ENCODE measurements at places on chromosomes 3 and 15.

DNA sequence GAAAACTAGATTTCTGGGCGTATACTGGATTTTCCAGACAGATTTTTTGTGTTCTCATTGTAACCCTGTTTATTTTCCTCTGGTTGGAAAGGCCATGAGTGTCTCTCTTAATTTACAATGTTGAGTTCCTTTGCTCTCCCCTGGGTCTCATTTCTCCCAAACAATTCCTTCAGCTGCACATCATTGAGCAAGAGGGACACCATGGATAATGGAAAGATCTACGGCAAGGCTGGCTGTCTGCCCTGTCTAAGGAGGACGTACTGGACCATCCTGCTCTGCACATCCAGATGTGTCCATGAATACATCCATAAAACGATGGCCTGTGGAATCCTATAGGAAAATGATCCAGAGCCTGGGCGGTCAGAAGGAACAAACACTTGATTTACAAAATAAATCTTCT is 258.1 kb upstream of the MCTP2 start:
- DNase-seq = no peak

DNA sequence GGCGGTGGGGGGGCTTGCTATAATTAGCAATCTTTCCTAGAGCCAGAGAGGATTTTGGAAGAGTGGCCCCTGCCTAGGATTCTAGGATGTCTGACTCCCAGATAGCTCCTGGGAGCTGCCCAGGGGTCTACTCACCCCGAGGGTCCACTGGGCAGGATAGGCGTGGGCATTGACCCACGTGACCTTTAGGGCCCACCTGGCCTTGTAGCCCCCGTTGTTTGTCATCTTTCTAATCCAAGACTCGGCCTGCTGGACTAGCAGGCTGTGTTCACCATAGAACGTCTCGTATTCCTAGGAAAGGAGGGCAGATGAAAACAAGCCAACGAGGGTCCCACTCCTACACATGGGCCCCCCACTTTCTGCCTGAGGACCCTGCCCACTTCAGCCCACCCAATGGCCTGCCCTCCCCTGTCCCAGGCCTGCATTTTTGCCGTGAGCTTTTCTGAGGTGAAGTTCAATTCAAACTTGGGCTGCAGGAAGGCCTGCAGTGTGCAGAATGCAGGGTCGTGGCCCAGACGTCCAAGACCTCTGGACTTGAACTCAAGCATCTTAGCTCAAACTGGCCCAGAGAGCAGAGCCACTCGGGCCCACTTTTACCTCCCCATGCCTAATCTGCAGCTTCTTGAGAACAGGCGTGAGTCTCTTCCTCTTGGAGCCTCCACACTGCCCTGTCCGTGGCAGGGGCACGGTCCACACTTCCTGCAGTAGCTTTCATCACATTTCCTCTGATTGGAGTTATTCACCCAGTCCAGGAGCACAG is 41.5 kb downstream of the MUC4 start:
- DNase-seq = no peak

GRCh38 chr3:114213292-114213626 is 24.1 kb downstream of the ZNF80 start:
- no peak for DNase-seq

- DNase-seq = no peak
Measured at GRCh38 chr3:194723846-194724618, 38.3 kb downstream of the FAM43A start.

DNA sequence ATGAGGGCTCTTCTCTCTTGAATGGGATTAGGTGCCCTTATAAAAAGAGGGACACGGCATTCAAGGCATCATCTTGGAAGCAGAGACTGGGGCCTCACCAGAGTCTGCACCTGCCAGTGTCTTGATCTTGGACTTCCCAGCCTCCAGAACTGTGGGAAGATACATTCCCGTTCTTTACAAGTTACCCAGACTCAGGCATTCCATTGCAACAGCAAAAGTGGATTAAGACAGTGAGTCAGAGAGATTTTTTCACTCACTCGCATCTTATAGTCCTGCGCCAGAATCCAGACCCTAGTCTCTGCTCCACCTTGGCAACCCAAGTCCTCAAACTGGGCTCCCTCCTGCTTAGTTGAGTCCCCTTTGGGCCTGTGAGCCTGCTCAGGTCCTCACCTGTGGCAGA is 2.7 kb downstream of the LCTL start:
- DNase-seq = no peak

DNA sequence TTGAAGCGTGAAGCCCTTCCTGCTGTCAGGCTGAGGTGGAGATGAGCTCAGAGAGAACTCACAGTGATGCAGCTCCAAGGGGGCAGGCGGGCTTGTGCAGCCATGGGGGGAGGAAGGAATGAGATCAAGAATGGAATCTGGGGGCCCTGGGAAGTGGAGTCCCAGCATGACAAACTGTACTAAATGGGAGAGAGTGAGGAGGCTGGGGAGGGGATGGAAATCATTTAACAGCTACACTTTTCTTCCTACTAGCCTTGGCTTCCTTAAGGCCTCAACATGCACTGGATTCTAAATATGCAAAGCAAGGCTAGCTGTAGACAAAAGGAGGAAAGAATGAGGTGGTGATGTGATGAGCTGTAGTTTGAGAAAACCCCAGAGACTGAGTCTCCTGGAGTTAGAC is 133.9 kb downstream of the EEFSEC start:
- DNase-seq = no peak

GRCh38 chr3:136920904-136921611 is 36.7 kb upstream of the IL20RB start:
- no peak for DNase-seq

DNA sequence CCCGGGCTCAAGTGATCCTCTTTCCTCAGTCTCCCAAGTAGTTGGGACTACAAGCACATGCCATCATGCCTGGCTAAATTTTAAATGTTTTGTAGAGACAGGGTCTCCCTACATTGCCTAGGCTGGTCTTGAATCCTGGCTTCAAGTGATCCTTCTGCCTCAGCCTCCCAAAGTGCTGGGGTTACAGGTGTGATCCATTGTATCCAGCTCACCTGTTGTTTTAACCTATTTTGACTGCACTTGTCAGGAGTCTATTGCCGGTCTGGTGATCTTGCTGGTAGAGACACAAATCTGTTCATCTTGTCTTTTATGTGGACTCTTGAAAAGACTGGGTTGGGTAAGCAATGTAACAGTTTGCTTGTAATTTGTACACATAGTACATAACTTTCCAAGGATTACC is 7.9 kb downstream of the IREB2 start:
- DNase-seq = no peak

- DNase-seq = no peak
Measured at GRCh38 chr15:59326856-59327255, 45.8 kb downstream of the MYO1E start.

GRCh38 chr15:28178290-28178689 is 79.2 kb upstream of the OCA2 start:
- no peak for DNase-seq

DNA sequence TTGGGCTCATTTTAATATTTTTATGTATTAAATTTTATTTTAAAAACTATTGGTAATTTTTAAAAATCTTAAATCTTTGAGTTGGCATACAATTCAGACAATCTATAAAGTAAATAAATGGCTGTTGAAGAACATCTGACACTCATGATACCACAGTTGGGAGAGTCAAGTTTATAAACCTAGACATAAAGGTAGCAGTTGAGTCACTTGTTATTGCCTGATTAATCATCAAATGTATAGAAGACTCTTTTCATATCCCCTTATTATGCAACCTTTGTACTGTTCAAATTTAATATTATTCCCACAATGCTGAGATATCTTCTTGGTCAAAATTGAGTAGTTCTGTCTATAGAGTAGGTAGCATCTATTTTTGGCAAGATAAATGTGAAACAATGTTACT is 19.6 kb downstream of the PAQR9 start:
- DNase-seq = no peak

- DNase-seq = no peak
Measured at GRCh38 chr15:49430046-49430445, 7.0 kb downstream of the FGF7 start.

GRCh38 chr3:107404727-107405469 is 27.7 kb downstream of the CCDC54 start:
- no peak for DNase-seq

- no peak for DNase-seq
Measured at GRCh38 chr3:9361691-9362388, 1.0 kb upstream of the THUMPD3 start.

GRCh38 chr3:36258421-36258820 is 121.9 kb upstream of the STAC start:
- no peak for DNase-seq

DNA sequence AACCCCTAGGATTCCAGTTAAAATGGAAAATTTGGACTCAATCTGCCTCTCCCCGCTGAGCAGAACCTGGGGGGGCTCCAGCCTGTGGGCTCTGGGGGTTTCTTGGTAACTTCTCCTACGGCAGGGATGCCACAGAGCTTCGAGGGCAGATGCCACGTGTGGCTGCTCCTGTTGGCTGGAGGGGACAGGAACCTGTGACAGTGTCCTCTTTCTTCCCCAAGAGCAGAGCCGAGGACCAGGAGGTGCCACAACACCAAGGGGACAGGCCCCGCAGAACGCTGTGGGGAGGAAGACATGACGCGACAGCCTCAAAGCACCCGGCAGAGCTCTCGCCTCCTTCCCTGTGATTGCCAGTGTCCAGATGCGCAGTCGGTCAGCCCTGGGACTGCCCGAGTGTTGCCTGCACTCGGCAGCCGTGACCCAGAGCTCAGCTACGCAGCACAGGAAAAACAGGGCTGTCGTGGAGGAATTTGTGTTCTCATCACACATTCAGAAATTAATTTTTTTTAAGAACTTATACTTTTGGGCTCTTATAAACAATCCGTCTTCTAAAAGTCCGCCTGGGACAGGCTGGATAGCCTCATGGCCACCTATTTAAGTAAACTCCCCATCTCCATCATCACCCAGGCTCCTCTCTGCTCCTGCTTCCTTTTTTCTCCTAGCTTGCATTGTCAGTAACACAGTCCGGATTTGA is 131.9 kb upstream of the MEF2A start:
- no peak for DNase-seq

GRCh38 chr3:149085828-149086231 is 503 bp downstream of the HLTF start:
- no peak for DNase-seq

GRCh38 chr15:76223521-76223920 is 87.7 kb downstream of the ETFA start:
- no peak for DNase-seq

DNA sequence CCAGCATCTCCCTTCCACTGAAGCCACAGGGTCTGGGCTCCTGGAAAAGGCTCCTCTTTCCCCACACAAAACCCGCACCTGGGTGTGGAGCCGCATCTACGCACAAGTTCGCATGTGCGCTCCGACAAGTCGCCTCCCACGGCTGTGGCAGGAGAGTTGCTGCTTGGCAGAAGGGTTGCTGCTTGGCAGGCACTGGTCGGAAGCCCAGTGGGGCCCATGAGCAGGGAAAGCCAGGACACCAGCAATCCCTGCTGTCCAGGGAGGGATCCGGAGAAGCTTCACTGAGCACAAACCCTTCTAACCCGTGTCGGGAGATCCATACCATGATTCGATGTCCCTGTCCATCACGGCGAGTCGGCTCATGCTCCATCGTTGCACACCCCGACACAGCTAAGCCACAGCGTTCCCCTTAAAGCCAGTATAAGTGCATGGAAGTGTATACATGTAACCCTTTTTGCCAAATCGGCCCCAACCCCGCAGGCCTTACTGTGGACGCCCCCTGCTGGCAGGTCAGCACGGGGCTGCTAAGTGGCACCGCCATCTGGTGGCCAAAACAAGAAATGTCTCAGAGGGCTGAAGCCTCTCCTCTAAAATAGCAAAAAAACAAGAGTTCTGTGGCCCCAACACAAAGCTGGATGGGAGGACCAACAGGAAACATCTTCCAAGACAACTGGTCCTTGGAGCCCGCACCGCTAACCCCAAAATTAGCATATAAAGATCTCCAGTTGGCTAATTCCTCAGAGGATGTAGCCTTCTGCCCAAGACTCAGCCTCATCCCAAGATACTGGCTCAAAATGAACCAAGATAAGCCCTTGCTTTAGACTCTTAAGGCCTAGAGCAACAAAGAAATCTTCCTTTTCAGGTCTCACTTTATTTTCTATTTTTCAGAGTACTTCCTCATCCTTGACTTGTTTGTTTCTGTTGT is 8.3 kb downstream of the ANKRD63 start:
- peak; percentile 78 for DNase-seq

- peak; percentile 43 for DNase-seq
Measured at GRCh38 chr15:78056714-78057269, 20.7 kb downstream of the TBC1D2B start.

GRCh38 chr3:128701342-128702212 is 24.4 kb upstream of the RAB7A start:
- no peak for DNase-seq

- no peak for DNase-seq
Measured at GRCh38 chr15:84649706-84650105, 4.4 kb downstream of the WDR73 start.

- no peak for DNase-seq
Measured at GRCh38 chr3:103403191-103403590, 968.4 kb downstream of the ZPLD1 start.

GRCh38 chr3:81242871-81243270 is 518.6 kb downstream of the GBE1 start:
- no peak for DNase-seq

DNA sequence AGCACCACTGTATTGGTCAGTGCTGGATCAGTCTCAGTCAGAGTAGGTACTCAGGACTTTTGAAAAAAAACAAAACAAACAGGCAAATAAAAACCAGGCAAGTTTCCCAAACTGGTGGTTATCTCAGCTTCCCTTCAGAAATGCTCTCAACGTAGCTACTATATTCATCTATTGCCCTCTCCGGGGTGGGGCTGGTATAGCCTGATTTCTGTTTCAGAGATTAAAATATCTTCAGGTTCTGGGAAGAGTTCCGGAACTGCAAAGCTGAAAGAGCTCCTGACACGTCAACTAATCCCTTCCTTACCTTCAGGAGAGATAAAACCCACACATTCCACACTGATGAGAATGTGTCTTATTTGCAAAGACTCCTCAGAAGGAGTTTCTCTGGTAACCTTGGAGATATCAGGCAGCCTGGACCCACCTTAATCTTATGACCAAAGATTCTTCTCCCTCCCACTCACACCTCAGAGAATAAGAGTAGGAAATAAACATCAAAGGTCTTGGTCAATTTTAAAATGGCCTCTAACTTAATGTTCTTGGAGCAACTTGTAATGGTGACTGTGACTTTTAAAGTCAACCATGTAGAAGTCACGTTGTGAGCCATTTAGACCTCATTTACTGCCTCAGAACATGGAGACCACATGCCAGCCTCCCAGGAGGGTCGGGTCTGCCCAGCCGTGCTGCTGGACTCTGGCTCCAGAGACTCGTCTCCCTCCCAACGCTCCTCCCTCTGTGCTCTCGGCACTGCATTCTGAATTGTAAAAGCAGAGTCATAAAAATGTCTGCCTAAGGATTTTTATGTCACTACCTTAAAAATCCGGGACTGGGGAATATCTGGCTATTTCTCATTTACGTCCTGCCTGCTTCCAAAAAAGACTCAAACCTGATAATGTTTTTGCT is 53.8 kb downstream of the CDCP1 start:
- no peak for DNase-seq

- DNase-seq = no peak
Measured at GRCh38 chr15:44102675-44103254, 92.3 kb downstream of the FRMD5 start.

- DNase-seq = no peak
Measured at GRCh38 chr3:17070161-17070959, 185.6 kb downstream of the PLCL2 start.

Measured in stimulated activated CD4-positive, alpha-beta T cell treated with anti-CD3 and anti-CD28 coated beads, Interleukin-4, amount 100 ng/mL, for 4 hours (primary cell).